Mammary epithelial cell (primary cell): ENCODE measurements at places on chromosomes 3 and 15. TPM values are rescaled to one million over a fixed set of nuclear protein-coding genes. Genes with fewer than 3 reads are reported as not detected.

Gene KBTBD13
- polyA plus RNA-seq: not detected

Gene GREM1
- polyA plus RNA-seq: 0.03 TPM

Gene CD47
- 34.4 TPM for polyA plus RNA-seq

Gene RNU5B-1
- polyA plus RNA-seq: not detected

Gene HTR3E
- polyA plus RNA-seq: not detected

Gene PLA2G4D
- 0.07 TPM for polyA plus RNA-seq

Gene GCSAM
- polyA plus RNA-seq: 3.5 TPM

DNA sequence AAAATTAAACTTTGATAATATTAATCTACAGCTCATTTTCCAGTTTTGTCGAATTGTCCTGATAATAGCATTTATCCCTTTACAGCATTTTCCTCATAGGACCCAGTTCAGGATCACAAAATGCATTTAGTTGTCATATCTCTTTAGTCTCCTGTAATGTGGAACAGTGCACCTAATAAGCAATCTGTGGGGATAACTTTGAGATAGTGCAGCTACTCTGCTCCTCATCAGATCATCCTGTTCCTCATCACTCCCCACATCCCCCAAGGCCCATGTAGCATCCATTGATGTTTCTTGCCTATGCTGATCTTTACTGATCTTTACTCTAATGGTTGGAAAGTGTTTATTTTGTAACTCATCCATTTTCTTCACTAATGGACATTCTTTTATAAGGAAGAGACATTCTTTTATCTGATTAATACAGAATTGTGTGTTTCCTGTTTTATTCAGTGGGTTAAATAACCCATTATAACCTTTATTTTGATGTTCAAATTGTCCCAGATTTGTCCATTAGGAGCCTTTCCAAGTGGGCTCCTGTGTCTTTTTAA lies 7.5 kb downstream of the RNF111 start:
- no peak for DNase-seq

- DNase-seq: peak; percentile 51
Measured at GRCh38 chr3:126996905-126997304, 14.0 kb downstream of the PLXNA1 start.

- DNase-seq: no peak
Measured at GRCh38 chr3:155702745-155703591, 41.9 kb downstream of the PLCH1 start.

GRCh38 chr3:149534082-149534481 lies 59.6 kb downstream of the TM4SF4 start:
- no peak for DNase-seq

DNA sequence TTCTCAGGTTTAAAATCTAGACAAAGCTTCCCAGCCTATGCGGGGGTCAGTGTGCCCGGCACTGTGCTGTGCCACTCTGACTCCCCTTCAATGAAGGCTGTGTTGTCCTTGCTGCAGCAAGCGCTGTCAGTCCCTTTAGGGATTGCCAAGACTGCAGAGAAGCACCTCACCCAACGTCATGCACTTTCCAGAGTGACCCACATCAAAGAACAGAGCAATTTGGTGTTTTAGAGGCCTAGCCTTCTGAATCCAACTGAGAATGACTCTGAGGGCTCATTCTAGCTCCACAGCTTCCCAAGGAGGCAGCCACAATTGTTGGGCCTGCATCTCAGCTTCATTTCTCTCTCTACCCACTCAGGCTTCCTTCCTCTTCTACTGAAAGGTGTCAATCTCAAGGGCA lies 26.4 kb downstream of the SLC9A9 start:
- no peak for DNase-seq

DNA sequence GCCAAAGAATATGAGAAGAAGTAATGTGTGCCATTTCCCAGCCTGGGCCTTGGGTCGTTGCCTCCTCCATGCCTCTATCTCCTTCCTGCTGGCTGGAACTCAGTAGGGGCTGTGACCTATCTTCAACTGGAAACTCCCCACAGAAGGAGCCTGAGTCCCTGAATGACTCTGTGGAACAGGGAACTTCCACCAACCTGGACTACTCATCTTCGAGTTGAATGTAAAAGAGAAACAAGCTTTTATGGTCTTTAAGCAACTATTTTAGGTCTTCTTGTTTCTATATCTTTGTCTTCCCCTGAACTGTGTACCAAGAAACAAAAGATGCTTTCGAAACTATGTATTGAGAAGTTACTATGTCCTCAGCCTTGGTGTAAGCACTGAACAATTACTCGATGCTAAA lies 355.3 kb upstream of the NR2F2 start:
- DNase-seq: peak; percentile 5

GRCh38 chr3:133211449-133211848 lies 173.3 kb downstream of the TMEM108 start:
- DNase-seq: no peak

GRCh38 chr3:60854791-60855190 lies 396.5 kb downstream of the FHIT start:
- DNase-seq: no peak

DNA sequence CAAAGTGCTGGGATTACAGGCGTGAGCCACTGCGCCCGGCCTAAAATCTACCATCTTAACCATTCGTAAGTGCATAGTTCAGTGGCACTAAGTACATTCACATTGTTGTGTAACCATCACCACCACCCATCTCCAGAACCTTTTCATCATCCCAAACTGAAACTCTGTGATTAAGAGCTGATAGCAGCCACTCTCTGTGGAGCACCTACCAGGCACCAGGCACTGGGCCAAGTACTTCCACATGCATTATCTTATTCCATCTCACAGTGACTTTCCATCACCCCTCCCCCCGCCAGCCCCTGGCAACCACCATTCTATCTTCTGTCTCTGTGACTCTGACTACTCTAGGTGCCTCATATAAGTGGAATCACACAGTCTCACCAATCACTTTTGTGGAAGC lies 2.3 kb upstream of the INSYN1 start:
- DNase-seq: no peak

DNA sequence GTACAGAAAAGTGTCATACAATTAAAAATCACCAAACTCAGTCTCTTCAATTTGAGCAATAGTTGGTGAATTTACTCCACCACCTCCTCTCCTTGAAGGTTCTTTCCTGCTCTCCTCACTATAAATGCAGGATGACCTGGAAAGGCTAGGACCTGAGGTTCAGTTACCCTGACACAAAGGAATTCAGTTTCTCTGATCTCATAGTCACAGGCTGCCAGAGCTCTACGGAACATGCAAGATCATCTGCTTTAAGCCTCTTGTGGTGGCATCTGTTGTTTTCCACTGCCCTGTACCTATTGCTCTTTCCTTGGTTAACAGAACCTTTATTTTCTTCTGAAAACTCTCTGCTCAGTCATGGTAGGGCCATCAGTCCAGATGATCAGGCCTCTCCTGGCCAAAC lies 4.9 kb upstream of the TP63 start:
- DNase-seq: no peak

DNA sequence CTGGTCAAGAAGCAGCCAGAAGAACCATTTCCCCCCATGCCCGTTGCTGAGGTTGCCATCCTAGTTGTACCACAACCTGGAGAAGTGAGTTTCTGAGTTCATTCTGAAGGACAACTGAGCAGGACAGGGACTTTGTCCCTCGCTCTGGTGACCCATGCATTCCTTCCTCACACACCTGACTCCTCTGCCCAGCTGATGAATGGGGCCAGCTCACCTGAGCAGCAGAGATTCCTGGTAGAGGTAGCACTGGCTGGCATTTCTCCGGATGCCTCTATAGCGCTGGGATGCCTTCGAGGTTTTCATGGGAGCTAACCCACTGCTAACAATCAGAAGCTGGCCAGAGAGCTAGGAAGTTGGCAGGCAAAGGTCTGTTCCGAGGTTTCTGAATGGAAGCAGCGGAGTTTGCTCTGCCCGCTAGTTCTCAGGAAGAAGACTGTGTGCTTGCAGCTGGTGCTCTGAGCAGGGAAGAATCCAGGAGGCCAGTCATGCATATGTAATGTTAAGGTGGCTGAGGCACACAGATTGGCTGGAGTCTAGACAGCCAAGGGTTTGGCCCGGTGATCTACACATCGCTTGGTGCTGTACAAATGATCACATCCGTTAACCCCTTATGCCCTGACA lies at the start of gene TMC3:
TMC3 (minus strand) TSS at position 439 of the 621 bp plus-strand sequence; CDS start at position 303, 136 bp downstream.
- no peak for DNase-seq

DNA sequence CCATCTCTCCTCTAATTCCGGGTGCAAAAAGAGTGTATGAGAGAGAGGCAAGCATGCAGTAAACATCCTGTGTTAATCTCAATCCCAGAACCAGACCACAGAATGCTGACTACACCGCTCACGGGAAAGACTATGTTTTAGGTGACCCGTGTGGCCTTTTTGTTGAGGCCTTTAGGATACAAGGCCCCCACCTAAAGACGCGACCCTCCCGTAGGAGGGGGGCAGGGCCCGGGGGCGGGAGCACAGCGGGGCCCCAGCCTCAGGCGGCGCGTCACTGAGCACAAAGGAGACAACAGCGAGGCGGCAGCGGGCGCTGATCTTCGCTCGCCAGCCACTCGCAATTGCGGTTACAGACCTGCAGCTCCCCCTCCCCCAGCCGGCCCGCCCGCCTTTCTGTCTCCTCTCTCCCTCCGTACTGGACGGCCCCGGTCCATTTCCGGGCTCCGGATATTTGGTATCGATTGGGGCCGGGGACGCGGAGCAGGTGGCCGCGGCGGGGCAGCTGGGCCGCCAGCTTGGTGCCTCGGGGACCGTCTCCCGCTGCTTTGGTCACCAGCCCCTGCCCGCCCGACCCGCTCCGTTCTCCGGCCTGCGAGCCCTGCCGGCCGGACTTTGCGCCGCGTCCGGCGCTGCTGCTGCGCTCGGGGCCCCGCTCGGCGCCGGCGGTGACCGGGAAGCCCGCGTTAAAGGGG lies at the start of gene CCDC50:
CCDC50 (plus strand) TSS at position 433 of the 692 bp plus-strand sequence. CDS start 281 bp downstream, outside the sequence.
- DNase-seq: peak; percentile 73

GRCh38 chr15:35654332-35654731 lies 108.4 kb upstream of the DPH6 start:
- no peak for DNase-seq

DNA sequence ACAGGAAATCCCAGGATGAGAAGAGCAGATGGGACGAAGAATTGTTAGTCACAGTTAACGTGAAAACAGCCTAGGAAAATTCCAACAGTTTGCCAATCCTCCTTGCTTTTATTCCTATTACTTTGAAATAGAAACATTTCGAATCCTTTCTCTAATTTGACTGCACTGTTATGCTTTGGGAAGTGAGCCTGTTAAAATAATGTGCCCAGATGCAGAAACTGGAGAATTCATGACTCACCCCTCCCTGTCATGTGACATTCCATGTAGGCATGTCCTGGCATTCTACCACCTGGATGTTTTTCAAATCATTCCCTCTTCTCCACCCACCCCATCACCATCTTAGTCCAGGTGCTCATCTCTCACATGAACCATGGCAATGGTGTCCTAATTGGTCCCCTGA lies 107.3 kb downstream of the MINAR1 start:
- DNase-seq: peak; percentile 43

DNA sequence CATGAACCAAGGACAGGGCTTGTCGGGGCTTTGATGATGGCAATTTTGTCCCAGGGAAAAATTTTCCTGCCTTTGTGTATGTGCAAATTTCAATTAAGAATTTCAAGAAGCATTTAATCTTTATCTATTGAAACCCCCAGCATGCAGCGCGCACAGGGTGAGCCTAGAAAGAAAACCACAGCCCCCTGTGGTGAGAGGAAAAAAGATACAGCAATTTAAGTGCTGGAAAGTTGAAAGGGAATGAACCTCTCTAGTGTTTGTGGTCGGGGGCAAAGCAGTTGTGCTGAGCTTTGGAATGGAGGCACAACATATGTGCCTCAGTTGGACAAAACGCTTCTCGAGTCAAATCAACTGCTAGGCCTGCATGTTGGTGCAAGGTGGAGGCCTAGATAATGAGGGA lies 111.8 kb upstream of the C15orf61 start:
- no peak for DNase-seq

GRCh38 chr15:53437366-53437765 lies 322.1 kb downstream of the WDR72 start:
- no peak for DNase-seq

DNA sequence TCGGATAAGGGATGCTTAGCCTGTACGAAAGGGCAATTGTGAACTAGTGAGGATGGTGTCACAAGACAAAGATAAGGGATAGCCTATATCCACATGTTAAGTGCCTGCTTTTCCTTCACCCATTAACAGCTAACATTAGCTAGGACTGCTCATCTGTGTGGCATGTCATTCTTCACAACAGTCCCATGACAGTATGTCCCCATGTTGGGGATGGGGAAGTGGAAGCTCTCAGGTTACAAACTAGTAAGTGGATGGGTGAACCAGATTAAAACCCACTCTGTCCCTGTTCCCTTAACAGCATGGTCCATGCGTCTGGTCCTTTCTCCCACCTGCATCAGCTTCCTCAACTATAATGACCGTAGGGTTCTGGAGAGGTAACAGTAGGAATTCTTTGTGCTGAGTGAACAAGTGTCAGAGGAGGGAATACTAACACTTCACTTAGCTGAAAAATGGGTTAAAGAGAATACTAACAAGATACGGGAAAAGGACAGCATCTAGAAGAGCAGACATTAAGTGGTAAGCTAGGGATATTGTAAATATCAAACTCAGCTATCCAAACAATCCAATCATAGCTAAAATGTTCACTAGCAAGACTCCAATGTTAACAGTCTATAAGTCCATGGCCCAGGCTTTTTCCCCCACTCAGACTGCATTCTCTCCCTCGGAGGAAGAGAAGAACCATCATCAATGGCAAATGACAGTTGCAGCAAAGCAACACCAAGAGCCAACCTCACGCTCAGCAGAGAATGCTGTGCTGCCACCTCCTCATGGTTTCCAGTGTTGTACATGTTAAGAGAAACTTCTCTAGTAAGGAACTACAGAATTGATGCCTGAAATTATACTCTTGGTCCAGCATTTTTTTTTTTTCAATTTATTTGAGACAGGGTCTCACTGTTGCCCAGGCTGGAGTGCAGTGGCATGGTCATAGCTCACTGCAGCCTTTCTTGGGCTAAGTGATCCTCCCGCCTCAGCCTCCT lies 5.0 kb downstream of the RPLP1 start:
- DNase-seq: no peak

- no peak for DNase-seq
Measured at GRCh38 chr3:134810052-134810435, 15.0 kb downstream of the EPHB1 start.

- DNase-seq: no peak
Measured at GRCh38 chr3:194925614-194926013, 239.9 kb downstream of the FAM43A start.

DNA sequence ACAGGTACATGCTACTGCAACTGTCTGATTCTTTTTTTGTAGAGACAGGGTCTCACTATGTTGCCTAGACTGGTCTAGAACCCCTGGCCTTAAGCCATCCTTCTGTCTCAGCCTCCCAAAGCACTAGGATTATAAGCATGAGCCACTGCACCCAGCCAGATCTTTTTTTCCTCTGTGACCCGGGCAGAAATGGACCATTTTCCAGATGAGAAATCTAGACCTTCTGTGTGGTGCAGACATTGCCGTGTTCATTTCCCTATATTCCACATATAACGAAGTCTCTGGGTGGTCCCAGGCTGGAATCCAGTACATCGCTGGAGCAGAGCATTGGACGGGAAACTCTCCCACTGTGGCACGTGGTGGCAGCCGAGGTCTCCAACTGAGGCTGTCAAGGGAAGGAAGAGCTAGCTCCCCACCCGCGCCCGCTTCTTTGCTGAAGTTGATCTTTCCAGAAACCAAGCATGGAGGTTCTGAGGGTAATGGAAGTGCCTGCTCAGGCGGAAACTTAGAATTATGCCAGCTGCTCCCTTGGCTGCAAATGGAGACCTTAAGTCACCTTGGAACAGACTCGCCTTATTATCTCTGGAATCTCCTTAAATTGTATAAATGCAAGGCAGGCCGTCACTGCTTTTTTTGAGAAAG lies 23.1 kb upstream of the TXNRD3 start:
- DNase-seq: no peak
